Activated naive CD4-positive, alpha-beta T cell treated with anti-CD3 and anti-CD28 coated beads, Interleukin-2, amount 50 U/mL, for 72 hours (primary cell): ENCODE measurements at places on chromosomes 1 and 21.

GRCh38 chr1:62870148-62870547 is 86.2 kb downstream of the ATG4C start:
- DNase-seq = no peak

DNA sequence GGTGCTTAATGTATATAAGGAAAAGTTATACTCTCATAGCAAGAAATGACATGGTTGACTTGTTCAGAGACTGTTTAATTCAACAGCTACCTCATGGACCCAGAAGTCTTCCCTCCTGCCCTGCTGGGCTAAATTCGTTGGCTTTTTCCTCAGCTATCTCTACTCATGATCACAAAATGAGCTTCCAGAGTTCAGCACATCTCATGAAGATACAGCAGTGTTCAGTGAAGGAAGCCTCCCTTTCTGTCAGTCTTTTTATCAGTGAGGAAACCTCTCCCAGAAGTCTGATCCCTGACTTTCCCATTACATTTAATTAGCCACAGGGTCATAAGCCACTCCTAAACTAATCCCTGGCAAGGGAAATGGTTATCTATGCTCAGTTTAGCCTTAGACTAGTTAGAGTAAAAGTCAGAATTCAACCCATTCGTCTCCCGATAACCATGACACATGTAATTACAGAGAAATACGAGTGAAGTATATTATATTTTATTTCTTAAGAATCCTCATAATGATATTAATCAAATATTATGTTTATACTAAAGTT is 97.5 kb downstream of the DENND1B start:
- no peak for DNase-seq

GRCh38 chr1:110249256-110249655 is 39.1 kb downstream of the KCNC4 start:
- DNase-seq = no peak

- no peak for DNase-seq
These were observed 27.7 kb downstream of the PTPRF start for GRCh38 chr1:43558346-43558841.

DNA sequence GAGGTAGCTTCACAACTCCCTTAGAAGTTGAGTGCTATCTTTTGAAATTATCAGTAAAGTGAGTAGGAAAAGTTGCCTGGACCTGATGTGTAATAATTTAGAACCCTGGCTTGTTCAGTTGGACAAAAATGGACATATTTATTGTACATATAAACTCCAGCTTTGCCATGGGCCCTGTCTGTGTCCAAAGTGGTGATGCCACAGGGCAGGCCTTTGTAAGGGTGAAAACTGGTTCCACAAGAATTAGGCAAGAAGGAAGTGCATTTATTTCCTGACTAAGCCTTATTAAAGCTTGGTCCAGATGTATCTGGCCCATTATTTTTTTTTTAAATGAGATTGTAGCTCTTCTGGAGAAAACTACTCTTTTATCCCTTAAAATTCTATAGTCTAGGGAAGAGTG is 47.9 kb downstream of the MACO1 start:
- no peak for DNase-seq

GRCh38 chr1:188224263-188224662 is 1395.5 kb downstream of the PLA2G4A start:
- no peak for DNase-seq

DNA sequence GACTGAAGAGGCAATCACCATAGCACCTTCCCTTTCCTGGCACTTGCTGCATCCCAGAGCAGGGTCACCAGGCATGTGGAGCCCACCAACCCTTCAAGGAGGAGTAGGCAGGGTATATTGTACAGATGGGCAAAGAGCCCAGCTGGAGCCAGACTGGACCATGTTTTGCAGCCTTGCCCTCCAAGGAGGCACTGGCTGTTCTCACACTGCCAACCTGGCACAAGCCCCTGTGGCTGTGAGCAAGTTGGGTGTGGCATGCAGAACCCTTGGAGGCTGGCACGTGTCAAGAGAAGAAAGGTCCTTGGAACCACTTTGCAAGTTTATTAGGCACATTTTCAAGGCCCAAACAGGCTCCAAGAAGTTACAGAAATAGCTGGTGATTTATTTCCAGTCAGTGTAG is 146.4 kb downstream of the FOXD2 start:
- DNase-seq = no peak

DNA sequence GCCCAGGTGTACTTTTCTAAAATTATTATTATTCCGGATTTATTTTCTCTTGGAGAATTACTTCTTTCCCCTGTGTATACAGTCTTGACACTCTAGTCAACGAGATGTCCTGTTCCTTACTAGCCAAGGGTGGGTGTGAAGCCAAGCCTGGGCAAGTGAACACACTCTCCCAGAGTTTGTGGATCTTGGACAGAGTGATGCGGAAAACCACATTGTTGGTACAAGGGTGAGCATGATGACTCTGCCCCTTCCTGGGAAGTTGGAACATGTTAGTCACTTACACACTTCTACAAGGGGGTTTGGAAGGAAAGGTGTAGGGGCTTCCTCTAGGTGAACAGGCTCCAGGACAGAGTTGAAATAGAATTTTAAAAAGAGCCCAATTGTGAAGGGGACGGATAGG is 20.0 kb upstream of the RD3 start:
- DNase-seq = no peak
